ENCODE measurements at places on chromosomes 7 and 10. TPM values are rescaled to one million over a fixed set of nuclear protein-coding genes. Genes with fewer than 3 reads are reported as not detected.

DNA sequence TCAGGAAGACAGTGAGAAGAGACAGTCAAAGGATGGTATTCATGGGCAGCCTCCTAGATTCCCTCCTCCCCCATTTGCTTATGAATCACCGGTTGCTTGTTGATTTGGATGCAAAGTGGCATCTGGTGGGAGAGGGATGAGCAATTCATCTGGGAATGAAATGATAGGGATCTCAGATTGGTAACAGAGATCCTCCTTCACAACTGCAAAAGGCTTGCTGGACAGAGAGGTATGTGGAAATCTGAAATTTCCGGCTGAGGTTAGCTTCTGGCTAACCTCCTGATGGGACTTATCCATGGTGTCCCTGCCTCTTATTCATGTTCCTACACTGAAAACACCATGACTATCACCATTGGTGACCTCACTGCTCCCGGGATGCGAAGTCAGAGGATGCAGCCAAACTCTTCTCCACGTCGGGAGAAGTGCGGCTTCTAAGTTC is 48.4 kb upstream of the PODXL start:
- no peaks in the 10 kb centered on the region for H3K27me3 ChIP-seq
- DNase-seq, result peak; percentile 80
- peaks cover 42% of the 10 kb centered on the region for H3K4me1 ChIP-seq
- no peaks in the 10 kb centered on the region for H3K36me3 ChIP-seq
- 0 out of 2 replicates have a peak overlapping the region, but pooled peaks have one; percentile 6 for H3K27ac ChIP-seq

GRCh38 chr7:105759670-105760550 is 116.5 kb downstream of the ATXN7L1 start:
- H3K27ac ChIP-seq, result no peak overlapping the region
- H3K4me3 ChIP-seq, result no peak overlapping the region
- no peaks in the 10 kb centered on the region for H3K4me1 ChIP-seq
- H3K27me3 ChIP-seq, result no peaks in the 10 kb centered on the region
- peak; percentile 57 for DNase-seq

Gene ZNF277
- total RNA-seq, result 33.4 TPM

DNA sequence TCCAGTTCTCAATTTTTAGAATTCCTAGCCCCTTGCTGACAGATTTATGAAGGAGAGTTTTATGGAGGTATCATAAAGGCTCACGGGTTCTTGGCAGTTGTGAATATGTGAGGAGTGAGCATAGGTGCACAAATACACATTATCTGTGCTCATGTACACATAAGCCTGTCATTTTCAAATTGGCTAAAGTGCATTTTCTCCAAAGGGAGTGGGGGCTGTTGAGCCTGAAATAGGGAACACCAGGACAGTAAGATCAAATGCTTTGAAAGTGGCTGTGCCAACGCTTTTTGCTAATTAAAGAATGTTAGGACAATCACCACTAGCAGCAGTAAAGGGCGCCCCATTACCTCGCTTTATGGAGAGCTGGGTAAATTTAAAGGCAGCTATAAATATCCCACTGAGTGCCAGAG is 8.3 kb upstream of the LRRC4 start:
- H3K4me1 ChIP-seq, result no peaks in the 10 kb centered on the region
- no peaks in the 10 kb centered on the region for H3K36me3 ChIP-seq
- no peak overlapping the region for H3K27ac ChIP-seq
- H3K27me3 ChIP-seq, result no peaks in the 10 kb centered on the region
- H3K4me3 ChIP-seq, result no peak overlapping the region

- H3K36me3 ChIP-seq, result peaks cover 83% of the 10 kb centered on the region
- no peaks in the 10 kb centered on the region for H3K27me3 ChIP-seq
- DNase-seq, result no peak
- no peak overlapping the region for H3K4me3 ChIP-seq
- H3K27ac ChIP-seq, result no peak overlapping the region
These were observed 22.7 kb downstream of the GARS1 start for GRCh38 chr7:30617359-30617758.

DNA sequence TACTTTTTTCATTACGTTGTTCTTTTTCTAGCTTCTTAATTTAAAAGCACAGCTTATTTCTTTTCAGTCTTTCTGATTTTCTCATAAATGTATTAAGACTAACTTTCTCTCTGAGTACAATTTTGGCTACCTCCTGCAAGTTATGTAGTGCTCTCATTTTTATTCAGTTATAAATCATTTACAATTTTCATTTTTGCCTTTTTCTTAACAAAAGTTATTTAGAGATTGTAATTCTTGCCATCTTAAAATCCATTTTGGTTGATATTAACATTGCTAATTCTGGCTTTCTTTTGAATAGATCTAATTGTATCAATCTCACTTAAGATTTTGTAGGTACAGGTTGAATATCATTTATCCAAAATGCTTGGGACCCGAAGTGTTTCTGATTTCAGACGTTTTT is 97.2 kb upstream of the LRRC4 start:
- H3K36me3 ChIP-seq, result no peaks in the 10 kb centered on the region
- no peak overlapping the region for H3K4me3 ChIP-seq
- peaks cover 24% of the 10 kb centered on the region for H3K27me3 ChIP-seq
- DNase-seq, result no peak
- no peak overlapping the region for H3K27ac ChIP-seq

Gene RELN
- total RNA-seq, result 0.08 TPM

DNA sequence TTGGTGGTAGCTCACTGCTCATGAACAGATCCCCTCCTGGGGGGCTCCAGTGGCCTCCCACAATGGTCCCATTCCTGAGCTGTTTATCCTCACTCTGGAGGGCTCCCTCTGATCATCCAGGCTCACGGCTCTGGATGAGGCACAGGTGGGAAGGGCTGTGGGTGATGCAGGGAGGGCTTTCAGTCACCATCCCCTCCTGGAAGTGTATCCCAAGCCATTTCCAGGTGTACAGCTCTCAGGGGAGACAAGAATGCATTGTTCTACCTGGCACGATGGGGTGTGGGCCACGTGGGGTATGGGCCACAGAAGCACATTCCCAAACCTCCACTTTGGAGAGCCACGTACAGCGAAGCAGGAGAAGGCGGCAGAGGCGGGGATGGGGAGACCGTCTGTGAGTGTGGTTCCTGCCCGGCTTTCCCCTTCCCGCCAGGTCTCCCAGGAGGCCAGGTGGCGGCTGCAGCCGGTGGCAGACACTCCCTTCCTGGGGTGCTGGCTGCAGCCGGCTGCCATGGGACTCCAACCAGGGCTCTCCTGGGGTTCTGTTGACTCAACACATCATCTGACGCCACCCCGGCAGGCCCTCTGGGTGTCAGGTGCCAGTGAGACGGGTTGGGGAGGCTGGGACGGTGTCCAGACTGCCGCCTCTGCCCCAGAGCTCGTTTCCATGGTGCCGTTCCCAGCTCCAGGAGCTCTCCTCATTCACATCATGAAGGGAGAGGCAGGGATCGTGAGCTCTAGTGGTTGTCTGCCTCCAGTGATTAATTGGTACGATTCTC is 169.7 kb upstream of the RHEB start:
- H3K27ac ChIP-seq, result no peak overlapping the region
- H3K4me3 ChIP-seq, result no peak overlapping the region
- peak; percentile 51 for DNase-seq
- no peaks in the 10 kb centered on the region for H3K36me3 ChIP-seq

DNA sequence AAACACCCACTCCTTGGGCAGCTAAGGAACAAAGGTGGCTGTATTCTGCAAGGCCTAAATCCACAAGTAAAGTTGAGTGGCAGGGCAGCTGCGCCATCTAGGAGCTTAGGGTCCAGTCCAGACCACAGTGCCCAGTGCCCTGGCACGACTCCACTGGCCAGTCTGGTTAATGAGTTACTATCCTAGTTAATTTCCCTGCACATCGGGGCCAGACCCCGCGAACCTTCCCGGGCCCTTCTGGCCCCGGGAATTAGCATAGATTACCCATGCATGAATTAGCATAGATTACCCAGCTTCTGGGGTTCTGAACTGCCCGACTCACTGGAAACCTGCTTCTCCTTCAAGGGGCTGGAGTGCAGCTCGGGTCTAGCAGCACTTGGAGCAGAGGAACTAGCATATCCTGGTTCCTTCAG is 3.2 kb upstream of the EMX2 start:
- H3K27me3 ChIP-seq, result no peaks in the 10 kb centered on the region
- H3K27ac ChIP-seq, result no peak overlapping the region
- no peaks in the 10 kb centered on the region for H3K36me3 ChIP-seq
- no peaks in the 10 kb centered on the region for H3K4me1 ChIP-seq
- DNase-seq, result no peak

DNA sequence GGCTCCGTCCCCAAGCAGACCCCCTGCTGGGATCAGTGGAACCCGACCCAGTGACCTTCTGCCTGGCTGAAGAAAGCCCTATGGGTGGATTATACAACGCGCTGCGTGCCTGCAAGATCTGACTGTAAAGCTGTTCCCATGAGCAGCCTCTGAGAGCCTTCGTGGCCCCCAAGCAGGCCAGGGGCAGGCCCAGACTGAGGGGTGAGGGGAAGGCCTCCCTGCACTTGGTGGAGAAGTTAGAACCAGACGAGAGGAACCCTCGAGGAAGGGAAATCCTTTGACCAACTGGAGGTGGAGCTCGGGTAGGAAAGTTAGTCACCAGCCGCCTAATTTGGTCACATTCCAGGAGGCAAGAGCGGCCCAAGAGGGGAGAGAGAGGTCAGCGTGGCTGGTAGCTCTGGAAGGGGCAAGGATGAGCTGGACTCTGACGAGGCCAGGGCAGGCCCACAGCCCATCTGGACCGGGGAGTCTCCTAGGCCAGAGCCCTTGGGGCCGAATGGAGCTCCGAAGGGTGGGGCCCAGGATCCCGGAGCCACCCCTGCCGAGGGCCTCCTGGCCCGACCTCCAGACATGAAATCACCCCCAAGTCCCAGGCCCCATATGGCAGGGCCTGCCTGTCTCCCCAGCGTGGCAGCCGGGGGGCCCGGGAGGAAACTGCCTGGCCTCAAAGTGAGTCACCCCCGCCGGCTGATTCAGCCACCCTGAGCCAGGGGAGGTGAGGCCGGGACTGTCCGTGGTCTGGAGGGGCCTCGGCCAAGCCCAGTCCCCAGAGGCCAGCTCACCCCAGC is 23.3 kb upstream of the PDGFA start:
- H3K4me3 ChIP-seq, result peak overlapping the region; percentile 30
- no peaks in the 10 kb centered on the region for H3K27me3 ChIP-seq
- peak; percentile 89 for DNase-seq
- peak overlapping the region; percentile 79 for H3K27ac ChIP-seq
- peaks cover 62% of the 10 kb centered on the region for H3K4me1 ChIP-seq

Gene SKIDA1
- 0.65 TPM for total RNA-seq

DNA sequence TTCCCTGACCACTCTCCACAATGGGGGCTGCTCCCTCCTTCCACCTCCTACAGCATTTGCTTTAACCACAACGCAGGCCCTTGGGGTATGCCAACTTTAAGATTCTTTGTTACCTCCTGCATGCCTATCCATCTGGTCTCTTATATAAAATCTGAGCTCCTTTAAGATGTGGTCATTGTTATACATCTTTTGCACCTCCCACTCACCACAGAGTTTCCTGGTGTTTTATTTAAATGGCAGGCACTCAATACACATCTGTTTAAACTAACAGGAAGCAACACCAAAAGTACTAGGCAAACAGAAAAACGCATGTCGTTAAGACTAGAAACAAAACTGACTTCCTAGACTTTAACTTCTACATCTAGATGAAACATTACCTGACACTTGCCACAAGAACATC is 36.3 kb downstream of the SLC25A13 start:
- no peak for DNase-seq
- H3K27ac ChIP-seq, result no peak overlapping the region
- H3K36me3 ChIP-seq, result 0 out of 2 replicates have a peak, but pooled peaks cover 4% of the 10 kb centered on the region
- H3K27me3 ChIP-seq, result no peaks in the 10 kb centered on the region
- no peak overlapping the region for H3K4me3 ChIP-seq

DNA sequence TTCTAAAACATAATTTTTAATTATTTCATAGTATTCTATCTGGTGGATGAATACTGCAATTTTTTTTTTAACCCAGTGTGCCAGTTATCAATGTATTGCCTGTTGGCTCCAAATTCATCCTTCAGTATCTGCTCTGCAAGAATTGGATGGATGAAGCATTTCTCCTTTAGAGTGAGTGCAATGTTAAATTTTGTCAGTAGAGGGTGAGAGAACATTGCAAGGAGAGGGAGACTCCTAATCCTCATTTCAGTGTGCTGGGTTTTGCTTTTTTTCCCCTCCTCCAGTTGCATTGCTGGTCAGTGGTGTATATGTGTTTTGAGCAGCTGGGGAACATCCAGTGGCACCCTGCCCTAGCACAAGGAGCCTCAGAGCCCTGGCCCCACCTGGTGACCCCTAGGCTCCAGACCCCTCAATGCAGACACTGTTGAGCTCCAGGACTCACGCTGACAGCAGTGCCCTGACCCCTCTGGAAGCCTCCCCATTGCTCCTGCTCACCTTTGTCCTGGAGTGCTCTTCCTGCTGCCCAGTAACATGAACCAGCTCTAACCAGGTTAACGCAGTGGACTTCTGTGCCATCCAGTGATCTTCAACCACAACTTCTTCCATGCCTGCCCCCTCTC is 199.4 kb downstream of the USP6NL start:
- DNase-seq, result no peak
- no peaks in the 10 kb centered on the region for H3K36me3 ChIP-seq

- no peaks in the 10 kb centered on the region for H3K27me3 ChIP-seq
- DNase-seq, result peak; percentile 43
- no peaks in the 10 kb centered on the region for H3K4me1 ChIP-seq
- H3K4me3 ChIP-seq, result no peak overlapping the region
- H3K27ac ChIP-seq, result no peak overlapping the region
These were observed 130.1 kb downstream of the NEBL start for GRCh38 chr10:20767028-20767427.

Gene ADCYAP1R1
- not detected for total RNA-seq

DNA sequence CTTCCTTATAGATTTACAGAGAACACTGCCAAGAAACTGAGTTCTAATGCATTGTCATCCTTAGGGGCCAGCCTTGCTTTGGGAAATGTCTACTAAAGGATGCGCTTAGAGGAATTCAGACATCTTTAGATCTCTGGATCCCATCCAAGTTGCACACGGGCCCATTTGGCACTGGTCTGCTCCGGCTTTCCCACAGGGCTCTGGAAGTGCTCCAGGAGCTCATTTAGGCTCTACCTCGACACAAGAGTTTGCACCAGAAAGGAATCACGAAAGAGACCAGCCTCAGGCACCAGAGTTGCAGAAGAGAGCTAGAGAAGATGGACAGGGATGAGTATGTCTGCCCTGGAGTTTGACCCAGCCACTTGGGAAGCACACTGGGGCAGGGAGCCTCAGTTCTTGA is 150.1 kb upstream of the TMEM72 start:
- no peak for DNase-seq
- H3K36me3 ChIP-seq, result no peaks in the 10 kb centered on the region
- no peak overlapping the region for H3K27ac ChIP-seq
- H3K4me1 ChIP-seq, result no peaks in the 10 kb centered on the region
- H3K27me3 ChIP-seq, result peaks cover 14% of the 10 kb centered on the region

- no peak for DNase-seq
- H3K4me1 ChIP-seq, result no peaks in the 10 kb centered on the region
- H3K4me3 ChIP-seq, result no peak overlapping the region
- H3K27me3 ChIP-seq, result no peaks in the 10 kb centered on the region
These were observed 995 bp upstream of the CFTR start for GRCh38 chr7:117478836-117479224.

GRCh38 chr10:86306628-86307278 is 59.8 kb downstream of the GRID1 start:
- no peak overlapping the region for H3K27ac ChIP-seq
- 0 out of 2 replicates have a peak, but pooled peaks cover 4% of the 10 kb centered on the region for H3K27me3 ChIP-seq
- DNase-seq, result peak; percentile 9
- no peak overlapping the region for H3K4me3 ChIP-seq

Gene ASB15
- not detected for total RNA-seq
